Caco-2 (cell line): ENCODE measurements at places on chromosomes 5 and 9. TPM values are rescaled to one million over a fixed set of nuclear protein-coding genes. Genes with fewer than 3 reads are reported as not detected.

DNA sequence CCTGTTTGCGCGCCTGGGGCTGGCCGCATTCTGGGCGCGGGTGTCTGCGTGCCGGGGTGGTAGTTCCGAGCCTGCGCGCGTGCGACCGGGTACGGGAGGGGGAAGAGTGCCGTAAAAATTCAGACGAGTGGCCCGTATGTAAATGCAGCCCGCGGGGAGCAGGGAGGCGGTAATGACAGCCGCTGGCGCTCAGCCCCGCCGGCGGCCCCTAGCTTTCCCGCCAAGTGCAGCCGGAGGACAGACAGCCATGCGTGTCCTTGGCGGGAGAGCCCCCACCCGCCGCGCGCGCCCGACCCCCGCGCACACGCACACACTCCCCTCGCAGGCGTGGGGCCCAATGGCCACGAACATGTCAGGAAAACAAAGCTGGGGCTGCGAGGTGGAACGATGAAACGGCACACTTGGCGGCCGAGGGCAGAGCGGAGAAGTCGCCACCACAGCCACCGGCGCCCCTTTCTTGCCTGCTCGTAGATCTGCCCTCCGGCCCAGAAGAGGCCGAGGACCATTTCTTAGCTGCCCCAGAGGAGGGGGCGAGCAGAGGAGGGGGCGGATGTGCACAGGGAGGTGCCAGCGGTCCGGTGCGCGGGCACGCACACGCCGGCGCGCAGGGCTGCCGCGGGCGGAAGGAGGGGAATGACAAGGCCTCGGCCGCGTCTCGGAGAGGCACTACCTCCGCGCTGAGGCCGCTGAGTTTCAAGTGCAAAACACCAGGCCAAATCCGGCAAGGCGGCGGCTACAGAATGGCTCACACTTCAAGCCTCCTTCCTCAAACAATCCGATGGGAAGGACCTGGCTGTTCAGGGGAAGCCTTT, 208.4 kb downstream of the MEF2C start:
- H3K4me1 ChIP-seq, result no peaks in the 10 kb centered on the region
- DNase-seq, result peak; percentile 42
- H3K27ac ChIP-seq, result no peak overlapping the region
- peak overlapping the region; percentile 46 for H3K4me3 ChIP-seq
- H3K27me3 ChIP-seq, result peaks cover 2% of the 10 kb centered on the region; the same call in 1 of the 2 replicates

- H3K27me3 ChIP-seq, result no peaks in the 10 kb centered on the region
- H3K4me1 ChIP-seq, result peaks cover 14% of the 10 kb centered on the region
- DNase-seq, result peak; percentile 35
- H3K4me3 ChIP-seq, result peak overlapping the region; percentile 63
- no peaks in the 10 kb centered on the region for H3K36me3 ChIP-seq
- peak overlapping the region; percentile 63 for H3K27ac ChIP-seq
These were observed 158.8 kb downstream of the C9orf152 start for GRCh38 chr9:110048976-110049698.

DNA sequence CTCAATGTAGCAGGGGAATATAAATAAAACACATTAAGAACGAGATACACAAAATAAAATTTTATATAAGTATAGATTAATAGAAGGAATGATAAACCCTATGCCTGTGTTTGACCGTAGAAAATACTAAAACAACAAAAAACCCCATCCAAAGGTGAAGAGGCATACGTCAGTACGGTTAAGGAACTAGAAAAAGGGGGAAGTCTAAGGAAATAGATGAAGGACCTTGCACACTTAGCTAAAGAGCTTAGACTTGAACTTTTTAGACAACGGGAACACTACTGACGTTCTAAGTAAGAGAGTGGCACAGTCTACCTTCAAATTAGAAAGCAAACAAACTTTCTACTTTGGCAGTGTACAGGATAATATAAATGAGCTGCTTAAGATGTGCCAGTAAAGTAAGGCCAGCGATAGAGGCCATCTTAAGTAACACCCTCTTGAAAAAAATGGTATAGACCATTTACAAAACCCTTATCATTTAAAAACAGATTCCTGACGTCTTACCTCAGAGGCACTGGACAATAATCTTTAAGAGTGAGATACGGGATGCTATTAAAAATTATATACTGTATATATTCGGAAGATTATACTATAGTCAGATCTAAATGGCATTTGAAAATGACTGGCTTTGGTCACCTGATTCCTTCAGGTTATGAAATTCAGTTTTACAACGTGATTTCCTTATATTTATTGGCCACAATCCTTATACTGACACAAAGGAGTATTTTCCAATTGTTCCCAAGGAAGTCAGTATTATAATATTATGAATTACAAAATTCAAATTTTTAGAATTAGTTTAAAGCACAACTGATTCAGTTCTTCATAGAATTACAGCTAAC, 8.5 kb downstream of the PANK3 start:
- H3K27me3 ChIP-seq, result no peaks in the 10 kb centered on the region
- no peak overlapping the region for H3K27ac ChIP-seq
- no peaks in the 10 kb centered on the region; the same call in 1 of the 2 replicates for H3K36me3 ChIP-seq
- no peak for DNase-seq
- no peak overlapping the region for H3K4me3 ChIP-seq
- H3K4me1 ChIP-seq, result no peaks in the 10 kb centered on the region

- no peak overlapping the region for H3K4me3 ChIP-seq
- H3K36me3 ChIP-seq, result no peaks in the 10 kb centered on the region
- H3K27me3 ChIP-seq, result no peaks in the 10 kb centered on the region
- peaks cover 18% of the 10 kb centered on the region for H3K4me1 ChIP-seq
- no peak overlapping the region for H3K27ac ChIP-seq
These were observed 5.6 kb upstream of the GPX3 start for GRCh38 chr5:151014680-151015343.

- H3K27me3 ChIP-seq, result no peaks in the 10 kb centered on the region
- H3K27ac ChIP-seq, result no peak overlapping the region
- H3K36me3 ChIP-seq, result no peaks in the 10 kb centered on the region
- H3K4me1 ChIP-seq, result no peaks in the 10 kb centered on the region
These were observed 838.3 kb downstream of the TLE4 start for GRCh38 chr9:80410106-80410505.

- H3K4me3 ChIP-seq, result no peak overlapping the region
- no peaks in the 10 kb centered on the region for H3K27me3 ChIP-seq
- no peaks in the 10 kb centered on the region; the same call in 1 of the 2 replicates for H3K36me3 ChIP-seq
- H3K4me1 ChIP-seq, result peaks cover 47% of the 10 kb centered on the region
These were observed 10.6 kb upstream of the ANGPTL2 start for GRCh38 chr9:127132921-127133647.

- no peaks in the 10 kb centered on the region for H3K27me3 ChIP-seq
- DNase-seq, result peak; percentile 56
- no peak overlapping the region for H3K27ac ChIP-seq
These were observed 745 bp downstream of the GADD45G start for GRCh38 chr9:89605465-89606048.

GRCh38 chr5:42944989-42945388, 95.1 kb downstream of the ANXA2R start:
- peaks cover 22% of the 10 kb centered on the region for H3K4me1 ChIP-seq
- no peak overlapping the region for H3K4me3 ChIP-seq
- no peaks in the 10 kb centered on the region for H3K27me3 ChIP-seq
- H3K36me3 ChIP-seq, result no peaks in the 10 kb centered on the region

FOXI1 gene
- 0.14 and 0.39 TPM in 2 replicates for total RNA-seq

DBH gene
- not detected in 2 replicates for total RNA-seq
